ENCODE measurements at places on chromosomes 7 and 10.

DNA sequence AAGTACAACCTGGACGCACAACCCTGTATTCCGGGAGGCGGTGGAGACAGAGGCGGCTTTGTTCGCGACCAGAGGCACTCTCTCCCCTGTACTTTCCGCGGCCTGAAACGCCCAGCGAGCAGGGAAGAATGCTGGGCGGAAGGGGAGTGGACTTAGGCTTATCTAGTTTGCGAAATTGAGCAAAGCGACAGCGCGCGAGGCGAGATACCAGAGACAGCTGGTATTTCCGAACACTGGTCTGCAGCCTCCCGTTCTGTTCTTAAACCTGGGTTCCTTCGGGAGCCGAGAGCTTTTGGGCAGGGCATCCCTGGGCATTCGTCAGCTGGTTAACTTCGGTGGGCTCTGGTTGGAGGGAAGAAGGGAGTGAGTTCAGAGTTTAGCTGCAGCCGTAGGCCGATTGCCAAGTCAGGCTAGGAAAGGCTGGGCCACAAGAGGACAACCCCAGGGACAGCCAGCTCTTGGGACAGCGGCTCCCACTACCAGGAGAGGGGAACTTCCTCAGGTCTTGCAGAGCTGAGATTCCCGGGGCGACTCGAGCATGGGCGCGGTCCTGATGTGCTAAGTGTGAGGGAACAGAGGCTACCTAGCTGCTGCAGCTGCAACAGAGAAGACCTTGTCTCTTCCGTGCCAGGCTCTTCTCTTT is 3.9 kb downstream of the HMX3 start:
- DNase-seq: no peak

GRCh38 chr7:128104108-128104742 is 73.0 kb upstream of the LRRC4 start:
- peak; percentile 27 for DNase-seq

DNA sequence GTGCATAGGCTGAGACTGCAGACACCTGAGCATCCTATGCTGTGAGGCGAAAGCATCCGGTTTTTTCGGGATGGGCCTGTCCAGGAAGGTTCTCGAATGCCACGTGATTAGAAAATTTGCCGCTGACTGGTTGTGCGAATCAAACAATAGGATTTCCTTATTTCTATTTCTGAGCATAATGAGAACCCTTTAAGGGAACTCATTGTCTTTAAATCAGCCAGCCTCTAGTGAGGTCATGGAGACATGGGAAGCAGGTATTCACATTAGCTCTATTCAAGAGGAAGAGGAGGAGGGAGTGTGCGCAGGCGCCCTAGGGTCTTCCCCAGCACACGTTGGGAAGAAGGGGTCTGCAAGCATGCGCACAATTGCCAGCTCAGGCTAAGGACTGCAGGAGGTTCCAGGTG is 5.6 kb downstream of the GIMAP1 start:
- no peak for DNase-seq

GRCh38 chr10:122465401-122466040 is 4.2 kb downstream of the HTRA1 start:
- DNase-seq: no peak

GRCh38 chr10:5461914-5462840 is 37.2 kb downstream of the CALML5 start:
- DNase-seq: no peak

Data from ACHN (cell line).